CD8-positive, alpha-beta memory T cell (primary cell): ENCODE measurements at places on chromosomes 3 and 15.
A peak's percentile ranks its signal among the peaks of the same experiment; 100 is the strongest.

DNA sequence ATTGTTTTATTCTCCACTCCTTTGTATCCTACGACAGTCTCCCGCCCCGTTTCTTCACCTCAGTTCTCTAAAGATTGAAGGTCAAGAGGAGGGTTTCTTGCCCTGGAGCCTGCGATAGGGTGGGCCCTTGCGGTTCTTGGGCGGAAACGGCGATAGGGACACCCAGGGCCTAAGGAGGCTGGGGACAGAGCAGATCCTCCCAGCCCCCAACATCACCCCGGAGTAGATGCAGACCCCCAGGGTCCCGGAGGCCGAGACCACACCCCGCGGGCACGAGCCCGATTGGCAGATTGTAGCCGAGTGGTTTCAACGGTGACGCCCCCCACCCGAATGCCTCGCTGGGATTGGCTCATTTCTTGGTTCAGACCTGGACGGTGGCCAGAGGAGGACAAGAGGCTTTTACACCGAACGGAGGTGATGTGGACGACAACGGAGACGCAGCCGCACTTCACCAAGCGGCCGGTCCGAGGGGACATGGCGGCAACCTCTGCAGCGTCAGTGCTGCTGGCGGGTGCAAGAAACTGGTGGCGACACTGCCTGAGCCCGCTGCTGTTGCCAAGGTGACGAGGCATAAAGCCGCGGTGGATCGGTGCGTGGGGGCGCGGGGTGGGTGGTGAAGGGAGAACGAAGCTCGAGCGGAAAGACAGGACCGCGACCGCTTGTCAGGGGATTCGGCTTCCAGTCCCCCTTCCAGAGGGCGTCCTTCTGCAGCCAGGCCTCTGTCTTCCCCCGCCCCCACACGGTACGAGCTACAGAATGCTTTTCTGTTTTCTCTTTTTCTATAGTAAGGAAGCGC, 19.0 kb upstream of the MCF2L2 start:
- no peaks in the 10 kb centered on the region for H3K36me3 ChIP-seq
- peaks cover 9% of the 10 kb centered on the region for H3K4me1 ChIP-seq
- no peaks in the 10 kb centered on the region for H3K27me3 ChIP-seq
- peak; percentile 68 for DNase-seq
- peak overlapping the region; percentile 83 for H3K27ac ChIP-seq
- H3K4me3 ChIP-seq, result peak overlapping the region; percentile 85

- H3K4me1 ChIP-seq, result no peaks in the 10 kb centered on the region
- H3K36me3 ChIP-seq, result no peaks in the 10 kb centered on the region
- H3K4me3 ChIP-seq, result no peak overlapping the region
- no peak overlapping the region for H3K27ac ChIP-seq
Measured at GRCh38 chr15:91652610-91653207, 200.8 kb upstream of the SLCO3A1 start.

GRCh38 chr3:87733671-87734367, 325.0 kb downstream of the CGGBP1 start:
- DNase-seq, result no peak
- no peak overlapping the region for H3K27ac ChIP-seq
- H3K4me3 ChIP-seq, result no peak overlapping the region
- H3K36me3 ChIP-seq, result no peaks in the 10 kb centered on the region
- no peaks in the 10 kb centered on the region for H3K27me3 ChIP-seq
- H3K4me1 ChIP-seq, result no peaks in the 10 kb centered on the region

- H3K4me3 ChIP-seq, result no peak overlapping the region
- no peaks in the 10 kb centered on the region for H3K36me3 ChIP-seq
- H3K27ac ChIP-seq, result no peak overlapping the region
- H3K4me1 ChIP-seq, result no peaks in the 10 kb centered on the region
- peaks cover 5% of the 10 kb centered on the region for H3K27me3 ChIP-seq
Measured at GRCh38 chr15:66841953-66842681, 140.1 kb downstream of the SMAD6 start.
